ENCODE measurements at places on chromosomes 2 and 18.

DNA sequence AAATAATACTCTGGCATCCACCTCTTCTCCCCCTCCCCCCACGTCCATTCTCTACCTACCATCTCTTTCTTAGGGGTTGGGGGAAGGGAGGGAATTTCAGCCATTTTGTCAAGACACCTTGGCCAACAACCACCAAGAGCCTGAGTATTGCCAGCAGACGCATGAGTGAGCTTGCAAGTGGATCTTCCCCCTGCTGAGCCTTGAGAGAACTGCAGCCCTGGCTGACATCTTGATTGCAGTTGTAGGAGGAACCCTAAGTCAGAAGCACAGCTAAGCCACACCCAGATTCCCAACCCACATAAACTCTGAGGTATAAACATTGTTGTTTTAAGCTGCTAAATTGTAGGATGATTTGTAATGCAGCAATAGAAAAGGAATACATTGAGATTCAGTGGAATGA is 165.6 kb downstream of the TMEFF2 start:
- DNase-seq: no peak

GRCh38 chr2:61645911-61646310 is 107.8 kb upstream of the XPO1 start:
- no peak for DNase-seq

DNA sequence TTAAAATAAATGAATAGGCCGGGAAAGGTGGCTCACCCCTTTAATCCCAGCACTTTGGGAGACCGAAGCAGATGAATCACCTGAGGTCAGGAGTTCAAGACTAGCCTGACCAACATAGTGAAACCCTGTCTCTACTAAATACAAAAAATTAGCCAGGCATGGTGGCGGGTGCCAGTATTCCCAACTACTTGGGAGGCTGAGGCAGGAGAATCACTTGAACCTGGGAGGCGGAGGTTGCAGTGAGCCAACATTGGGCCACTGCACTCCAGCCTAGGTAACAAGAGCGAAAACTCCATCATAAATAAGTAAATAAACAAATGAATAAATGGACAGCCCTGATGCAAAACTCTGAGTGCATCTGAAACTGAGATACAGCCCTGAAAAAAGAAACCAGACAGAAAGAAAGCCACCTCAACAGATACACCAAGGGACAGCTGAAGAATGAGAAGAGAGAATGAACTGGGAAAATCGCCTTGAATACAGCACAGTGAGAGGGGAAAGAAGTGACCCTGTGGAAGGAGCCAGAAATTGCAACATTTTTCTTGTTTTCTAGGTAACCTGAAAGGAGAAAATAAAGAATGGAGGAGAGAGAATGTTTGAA is 64.4 kb downstream of the TRABD2A start:
- DNase-seq: no peak

- no peak for DNase-seq
These were observed 146.5 kb downstream of the AGAP1 start for GRCh38 chr2:235640377-235640776.

DNA sequence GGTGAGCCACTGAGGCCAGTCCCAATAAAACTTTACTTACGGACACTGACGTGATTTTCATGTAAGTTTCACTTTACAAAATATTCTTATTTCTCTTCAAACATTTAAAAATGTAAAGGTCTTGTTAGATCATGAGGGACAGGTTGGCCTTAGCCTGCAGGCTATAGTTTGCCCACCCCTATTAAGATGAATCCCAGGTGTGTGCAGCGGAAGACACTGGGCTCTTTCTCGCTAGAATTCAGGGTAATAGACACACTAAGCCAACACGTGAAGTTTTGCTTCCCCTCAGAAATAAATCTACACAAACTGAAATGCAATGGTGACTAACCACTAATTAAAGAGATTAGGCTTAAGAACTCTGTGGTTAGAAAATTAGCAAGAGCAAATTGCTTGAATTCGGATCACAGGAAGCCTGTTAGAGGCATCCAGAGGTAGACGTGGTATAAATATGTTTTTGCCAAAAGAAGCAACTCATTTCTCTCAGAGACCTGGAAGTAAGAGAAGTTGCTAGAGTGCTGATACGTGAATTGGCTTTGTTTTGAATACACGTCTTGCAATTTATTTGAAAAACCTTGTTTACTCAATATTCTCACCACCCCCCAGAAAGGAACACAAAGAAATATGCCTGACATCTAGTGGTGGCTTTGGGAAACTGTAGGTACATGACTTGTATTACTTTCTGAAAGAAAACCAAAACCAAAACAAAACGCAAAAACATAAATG is 151.6 kb downstream of the DTNB start:
- no peak for DNase-seq

DNA sequence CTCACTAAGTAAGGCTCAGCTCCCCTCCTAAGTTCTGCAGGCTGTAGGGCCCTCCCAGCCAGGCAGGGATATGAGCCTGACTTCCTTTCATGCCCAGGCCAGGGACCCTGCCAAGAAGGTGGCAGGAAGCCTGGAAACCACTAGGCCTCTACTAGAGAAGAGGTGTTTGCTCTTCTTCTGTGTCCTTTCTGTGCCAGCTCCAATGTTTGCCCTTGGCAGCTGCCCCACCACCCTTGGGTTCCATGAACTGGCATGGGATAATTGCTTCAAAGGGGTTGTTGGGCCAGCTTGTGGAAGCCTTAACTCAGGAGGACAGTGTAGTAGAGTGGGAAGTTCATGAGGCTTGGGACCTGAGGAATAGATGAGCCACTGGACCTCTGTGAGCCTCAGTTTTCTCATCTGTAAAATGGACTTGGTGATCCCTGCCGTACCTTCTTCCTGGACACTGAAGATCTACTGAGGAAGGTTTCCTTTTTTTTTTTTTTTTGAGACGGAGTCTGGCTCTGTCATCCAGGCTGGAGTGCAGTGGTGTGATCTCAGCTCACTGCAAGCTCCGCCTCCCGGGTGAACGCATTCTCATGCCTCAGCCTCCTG is 3.9 kb downstream of the SLC35F6 start:
- no peak for DNase-seq

DNA sequence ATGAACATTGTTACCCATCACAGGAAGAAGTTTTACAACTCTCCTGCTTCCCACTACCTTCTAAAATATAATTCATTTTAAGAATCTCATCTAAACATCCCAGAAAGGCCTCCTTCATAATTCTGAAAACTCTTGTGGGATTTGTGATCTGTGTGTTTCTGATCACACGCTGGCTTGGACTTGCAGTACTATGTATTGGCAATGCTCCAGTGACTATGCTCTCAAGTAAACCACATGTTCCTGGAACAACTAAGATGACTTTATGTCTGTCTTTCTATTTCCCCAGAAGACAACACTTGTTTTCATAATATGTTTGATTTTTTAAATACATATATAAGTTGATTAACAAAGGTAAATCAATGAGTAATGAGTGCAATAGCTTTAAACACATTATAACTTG is 376.6 kb upstream of the NETO1 start:
- DNase-seq: no peak

GRCh38 chr2:81835321-81836000 is 1530.9 kb upstream of the LRRTM1 start:
- DNase-seq: no peak

GRCh38 chr18:36316246-36316645 is 18.7 kb downstream of the FHOD3 start:
- DNase-seq: no peak

- DNase-seq: no peak
These were observed 21.7 kb upstream of the POLI start for GRCh38 chr18:54247511-54248175.

GRCh38 chr2:68193787-68194372 is 36.2 kb downstream of the PNO1 start:
- no peak for DNase-seq

GRCh38 chr2:200852605-200853004 is 11.9 kb downstream of the CLK1 start:
- no peak for DNase-seq

- DNase-seq: no peak
These were observed 39.6 kb downstream of the ITGAV start for GRCh38 chr2:186629250-186629996.

DNA sequence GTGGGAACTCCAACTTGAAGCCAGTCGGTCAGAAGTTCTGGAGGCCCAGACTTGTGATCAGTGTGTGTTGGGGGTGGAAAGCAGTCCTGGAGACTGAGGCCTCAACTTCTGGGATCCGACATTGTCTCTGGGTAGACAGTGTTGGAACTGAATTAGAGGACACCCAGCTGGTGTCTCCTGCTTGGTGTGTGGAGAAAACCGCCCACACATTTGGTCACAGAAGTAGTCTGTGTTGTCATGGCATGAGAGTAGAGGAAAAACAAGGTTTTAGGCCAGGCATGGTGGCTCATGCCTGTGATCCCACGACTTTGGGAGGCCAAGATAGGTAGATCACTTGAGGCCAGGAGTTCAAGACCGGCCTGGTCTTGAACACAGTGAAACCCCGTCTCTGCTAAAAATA is 51.5 kb downstream of the PUM2 start:
- no peak for DNase-seq

DNA sequence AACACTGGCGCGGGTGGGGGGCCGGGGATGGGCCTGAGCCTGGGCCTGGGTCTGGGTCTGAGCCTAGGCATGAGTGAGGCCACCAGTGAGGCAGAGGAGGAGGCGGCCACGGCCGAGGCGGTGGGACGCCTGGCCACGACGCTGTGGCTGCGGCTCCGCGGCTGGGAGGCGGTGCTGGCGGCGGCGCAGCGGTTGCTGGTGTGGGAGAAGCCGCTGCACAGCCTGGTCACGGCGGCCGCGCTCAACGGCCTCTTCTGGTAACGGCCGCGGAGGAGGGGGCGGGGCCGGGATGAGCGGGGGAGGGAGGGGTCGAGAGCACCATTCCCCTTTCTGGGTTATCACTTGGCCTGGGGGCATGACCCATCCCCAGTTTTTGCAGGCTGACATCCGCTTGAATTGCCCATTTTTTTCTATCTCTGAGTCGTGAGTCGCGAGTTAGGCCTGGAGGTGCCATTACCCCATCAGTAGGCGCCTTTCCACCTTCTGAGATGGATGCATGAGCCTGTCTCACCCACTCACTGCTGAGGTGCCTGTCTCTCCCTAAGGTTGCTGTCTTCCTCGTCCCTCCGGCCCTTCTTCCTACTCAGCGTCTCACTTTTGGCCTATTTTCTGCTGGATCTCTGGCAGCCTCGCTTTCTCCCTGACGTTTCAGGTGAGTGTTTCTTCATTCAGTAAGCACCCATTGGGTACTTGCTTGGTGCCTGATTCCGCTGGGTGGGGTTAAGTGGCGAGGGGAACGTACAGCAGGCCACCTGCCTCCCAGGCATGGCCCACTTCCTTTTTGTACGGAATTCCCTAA is 501 bp downstream of the RETREG2 start:
- DNase-seq: no peak

DNA sequence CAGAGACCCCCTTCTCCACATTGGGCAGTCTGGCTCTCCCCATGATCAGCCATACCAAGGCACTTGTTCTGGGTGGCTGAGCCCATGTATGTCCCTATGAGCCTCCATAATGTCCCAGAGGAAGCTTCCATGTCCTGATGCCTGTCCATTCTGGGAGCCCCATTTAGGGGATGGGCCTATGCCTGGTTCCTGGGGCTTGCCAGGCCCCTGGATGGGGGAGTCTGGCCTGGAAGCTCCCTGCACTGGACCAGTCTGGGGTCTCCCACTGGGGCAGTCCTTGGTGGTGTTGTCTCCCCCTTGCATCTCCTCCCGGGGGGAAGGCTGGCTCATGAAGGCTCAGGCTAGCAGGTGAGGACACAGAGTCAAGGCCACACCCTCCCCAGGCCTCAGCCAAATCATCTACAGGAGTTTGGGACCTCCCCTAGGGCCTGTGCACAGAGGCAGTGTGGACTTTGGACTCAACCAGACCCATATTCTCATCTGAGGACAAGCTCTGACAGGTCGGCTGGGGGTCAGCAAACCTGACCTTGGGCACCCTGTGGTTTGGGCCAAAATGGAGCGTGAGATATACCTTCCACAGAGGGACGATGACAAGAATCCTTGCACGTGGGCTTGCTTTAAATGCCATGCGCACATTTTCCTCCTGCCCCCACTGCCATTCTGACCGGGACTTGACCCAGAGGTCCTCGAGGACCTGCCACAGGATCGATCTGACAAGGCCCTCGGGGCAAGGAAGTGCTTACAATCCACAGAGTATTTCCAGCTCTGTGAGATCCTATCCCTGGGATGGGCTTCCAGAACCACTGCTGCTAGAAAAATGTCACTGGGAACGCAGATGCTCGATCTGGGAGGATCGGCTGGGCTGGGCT is 38.8 kb downstream of the INHBB start:
- peak; percentile 14 for DNase-seq

DNA sequence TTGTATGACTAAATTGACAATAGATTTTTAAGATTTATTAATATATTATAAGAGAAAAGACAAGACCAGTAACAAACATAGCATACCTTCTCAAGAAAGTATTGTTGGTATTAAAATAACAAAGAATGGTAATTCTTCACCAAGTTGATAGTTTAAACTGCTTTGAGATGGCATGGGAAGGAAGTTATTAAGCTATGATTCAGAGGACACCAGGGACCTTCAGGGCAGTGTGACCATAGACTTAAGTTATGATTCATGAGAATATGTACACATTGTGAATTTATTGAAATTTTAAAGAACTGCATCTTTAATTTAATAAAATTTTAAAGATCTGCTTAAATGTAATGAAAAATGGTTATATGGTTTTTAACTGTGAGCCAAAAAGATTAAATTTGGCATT is 205.7 kb downstream of the DSEL start:
- no peak for DNase-seq

All from right hindlimb (tissue), 1 donor.